Neural crest cell (in vitro differentiated cells): ENCODE measurements at places on chromosomes 6 and 20. TPM values are rescaled to one million over a fixed set of nuclear protein-coding genes. Genes with fewer than 3 reads are reported as not detected.

GRCh38 chr20:53215166-53215565 lies 243.0 kb downstream of the TSHZ2 start:
- no peak for DNase-seq

- no peak for DNase-seq
These were observed 282.4 kb upstream of the HSF2 start for GRCh38 chr6:122116835-122117627.

Gene RIPPLY2
- 0.66 and 0.72 TPM in 2 replicates for total RNA-seq

Gene OPRM1
- not detected in 2 replicates for total RNA-seq

Gene ULBP3
- total RNA-seq = 16.4 and 17.5 TPM in 2 replicates

Gene MMUT
- total RNA-seq = 16.9 and 19.2 TPM in 2 replicates

Gene HUS1B
- 0.40 and 0.59 TPM in 2 replicates for total RNA-seq

Gene PRDM13
- 0.09 and 0.14 TPM in 2 replicates for total RNA-seq
